ENCODE measurements at places on chromosomes 11 and 22.

- peak; percentile 18 for DNase-seq
These were observed 1.9 kb downstream of the PATZ1 start for GRCh38 chr22:31344256-31344577.

GRCh38 chr11:12200279-12200990 lies 90.0 kb downstream of the MICAL2 start:
- DNase-seq = no peak

GRCh38 chr11:67178421-67178820 lies 59.4 kb downstream of the KDM2A start:
- DNase-seq = no peak

GRCh38 chr11:36002196-36002595 lies 58.3 kb downstream of the LDLRAD3 start:
- no peak for DNase-seq

DNA sequence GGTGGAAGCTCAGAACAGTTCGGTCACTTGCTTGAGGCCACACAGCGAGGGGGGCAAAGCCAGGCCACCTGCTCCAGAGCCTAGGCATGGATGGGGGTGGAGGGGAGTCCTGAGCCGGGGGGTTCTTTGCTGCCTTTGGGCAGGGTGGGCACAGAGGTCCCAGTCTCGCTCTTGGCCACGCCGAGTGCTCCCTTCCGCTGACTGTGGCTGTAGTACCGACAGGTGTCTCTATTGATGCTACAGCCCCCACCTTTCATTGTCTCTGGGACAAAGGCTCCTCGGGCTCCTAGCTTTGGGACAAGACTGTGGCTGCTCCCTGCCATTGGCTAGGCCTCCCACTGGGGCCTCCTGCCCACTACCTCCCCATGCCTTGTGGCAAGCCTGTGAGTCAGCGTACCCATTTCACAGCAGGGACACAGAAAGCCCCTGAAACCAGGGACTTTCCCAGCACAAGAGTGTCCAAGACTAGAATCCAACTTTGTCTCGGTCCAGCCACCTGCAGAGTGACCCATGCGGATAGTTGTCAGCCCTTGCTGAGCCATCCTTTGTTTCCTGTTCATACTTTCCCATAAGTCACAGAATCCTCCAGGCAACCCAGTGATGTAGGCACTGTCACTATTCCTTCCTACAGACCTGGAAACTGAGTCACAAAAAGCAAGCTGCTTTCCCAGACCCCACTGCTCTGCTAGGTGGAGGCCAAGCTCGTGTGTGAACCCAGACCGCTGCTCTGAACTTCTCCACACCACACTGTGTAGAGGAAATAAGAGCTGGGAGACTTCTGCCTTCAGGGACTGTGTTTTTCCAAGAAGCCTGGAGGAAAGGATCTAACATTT lies 17.2 kb downstream of the MYEOV start:
- no peak for DNase-seq

DNA sequence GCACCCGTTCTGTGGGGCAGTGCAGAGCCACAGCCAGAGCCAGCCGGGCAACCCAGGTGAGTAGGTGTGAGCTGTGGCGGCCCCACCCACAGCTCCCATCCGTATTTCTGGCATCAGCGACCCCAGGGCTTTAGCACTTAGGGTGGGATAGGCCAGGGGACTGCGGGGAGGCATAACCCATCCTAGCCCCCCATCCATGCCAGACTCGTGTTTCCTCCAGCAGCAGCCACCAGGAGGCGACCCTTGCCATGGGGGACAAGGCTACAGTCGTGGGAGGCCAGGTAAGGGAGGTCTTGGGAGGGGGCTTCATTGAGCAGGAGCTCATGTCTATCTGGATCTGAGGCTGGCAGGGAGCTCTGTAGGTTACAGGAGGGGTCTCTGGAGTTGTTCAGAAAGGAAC lies 873 bp downstream of the OTOG start:
- DNase-seq = no peak

DNA sequence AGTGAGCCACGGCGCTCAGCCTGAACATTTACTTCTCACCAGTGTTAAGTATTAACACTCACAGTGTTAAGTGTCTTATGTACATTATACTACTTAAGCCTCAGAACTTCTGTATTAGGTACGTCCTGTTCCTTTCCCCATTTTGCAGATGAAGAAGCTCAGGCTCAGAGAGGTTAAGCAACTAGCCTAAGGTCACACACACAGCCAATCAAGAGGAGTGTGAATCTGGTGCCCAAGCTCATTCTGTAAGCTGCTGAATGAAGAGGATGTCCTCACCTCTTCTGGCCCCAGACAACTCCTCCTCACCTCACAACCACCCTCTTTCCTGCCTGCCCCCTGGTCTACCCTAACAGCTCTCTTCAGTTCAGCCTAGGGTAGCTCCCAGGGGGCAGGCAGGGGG lies 29.9 kb downstream of the CREB3L1 start:
- no peak for DNase-seq

GRCh38 chr22:46788441-46789172 lies 26.2 kb downstream of the TBC1D22A start:
- no peak for DNase-seq

- DNase-seq = no peak
These were observed 2.5 kb upstream of the TMEM223 start for GRCh38 chr11:62794201-62794775.

DNA sequence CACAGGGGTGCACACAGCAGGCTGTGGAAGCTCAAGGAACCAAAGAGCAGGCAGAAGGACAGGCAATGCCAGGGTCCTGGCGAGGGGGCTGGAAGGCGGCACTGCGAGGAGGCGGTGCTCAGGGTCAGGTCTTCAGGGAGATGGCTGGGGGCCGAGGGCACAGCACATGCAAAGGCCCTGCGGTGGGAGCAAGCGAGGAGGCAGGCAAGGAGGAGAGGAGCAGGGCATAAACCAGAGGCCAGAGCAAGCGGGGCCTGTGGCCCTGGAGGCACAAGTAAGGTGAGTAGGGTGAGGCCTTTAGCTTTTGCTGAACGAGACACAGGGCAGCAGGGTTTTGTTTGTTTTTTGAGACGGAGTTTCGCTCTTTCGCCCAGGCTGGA lies 126.9 kb downstream of the ARHGAP8 start:
- no peak for DNase-seq

DNA sequence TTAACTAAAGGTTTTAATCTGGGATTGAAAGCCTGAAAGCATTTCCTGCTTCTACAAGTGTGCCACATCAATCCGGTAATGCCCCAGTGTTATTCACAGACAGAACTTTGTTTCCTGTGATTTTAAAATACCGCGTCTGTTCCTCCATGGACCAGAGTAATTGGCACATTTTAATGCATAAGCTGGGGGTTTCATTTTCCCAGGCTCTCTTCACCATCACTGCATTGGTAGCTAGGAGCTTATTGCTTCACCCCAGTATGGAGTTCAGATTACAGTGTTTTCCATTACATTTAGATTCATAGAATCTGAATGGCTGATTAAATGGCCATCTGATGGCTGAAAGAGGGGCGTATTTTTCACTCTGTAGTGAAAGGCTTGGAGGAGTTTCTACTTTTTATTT lies 25.7 kb upstream of the CRTAM start:
- DNase-seq = no peak

GRCh38 chr11:10607462-10608132 lies 39.1 kb upstream of the LYVE1 start:
- DNase-seq = no peak

- no peak for DNase-seq
These were observed 31.9 kb upstream of the FTH1 start for GRCh38 chr11:61999141-61999975.

- no peak for DNase-seq
These were observed 144.8 kb downstream of the FEZ1 start for GRCh38 chr11:125351033-125351867.

DNA sequence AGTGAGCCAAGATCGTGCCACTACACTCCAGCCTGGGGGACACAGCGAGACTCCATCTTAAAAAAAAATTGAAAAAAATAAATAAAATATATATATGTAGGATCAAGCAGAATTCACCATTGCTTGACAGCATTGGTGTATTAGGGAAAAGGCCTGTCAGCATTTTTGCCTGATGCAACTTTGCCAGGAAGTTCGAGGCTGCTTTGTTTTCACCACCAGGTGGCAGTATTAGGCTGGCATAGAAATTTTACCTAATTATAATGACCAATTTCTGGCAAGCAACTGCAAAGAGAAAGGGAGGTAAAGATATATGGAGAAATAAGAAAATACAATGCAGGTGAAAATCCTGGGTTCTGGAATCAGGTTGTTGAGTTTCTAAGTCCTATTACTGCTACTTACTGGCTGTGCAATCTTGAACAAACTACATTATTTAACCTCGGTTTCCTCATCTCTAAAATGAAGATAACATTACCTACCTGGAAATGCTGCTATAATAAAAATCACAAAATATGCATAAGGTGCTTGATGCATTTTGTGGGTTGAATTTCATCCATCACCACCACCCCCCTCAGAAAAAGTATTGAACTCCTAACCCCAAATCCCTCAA lies 24.7 kb downstream of the LAYN start:
- DNase-seq = peak; percentile 48

DNA sequence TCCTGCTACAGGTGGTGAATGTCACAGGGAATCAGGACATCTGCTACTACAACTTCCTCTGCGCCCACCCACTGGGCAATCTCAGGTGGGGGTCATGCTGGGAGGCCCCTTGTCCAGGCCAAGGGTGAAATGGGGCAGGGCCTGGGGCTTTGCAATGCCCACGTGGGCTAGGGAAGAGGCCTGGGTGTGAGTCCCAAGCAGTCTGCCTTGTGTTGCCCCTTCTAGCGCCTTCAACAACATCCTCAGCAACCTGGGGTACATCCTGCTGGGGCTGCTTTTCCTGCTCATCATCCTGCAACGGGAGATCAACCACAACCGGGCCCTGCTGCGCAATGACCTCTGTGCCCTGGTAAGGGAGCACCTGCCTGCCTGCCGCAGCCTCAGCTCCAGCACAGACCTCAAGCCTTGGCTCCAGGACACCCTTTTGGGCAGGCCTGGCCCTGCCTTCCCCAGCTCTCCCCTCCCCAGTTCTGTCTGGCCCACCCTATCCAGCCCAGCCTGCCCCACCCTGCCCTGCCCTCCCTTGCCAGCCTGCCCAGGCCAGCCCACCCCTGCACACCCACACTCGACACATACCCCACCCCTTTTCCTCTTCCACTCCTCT lies 9.1 kb upstream of the TAGLN start:
- no peak for DNase-seq

DNA sequence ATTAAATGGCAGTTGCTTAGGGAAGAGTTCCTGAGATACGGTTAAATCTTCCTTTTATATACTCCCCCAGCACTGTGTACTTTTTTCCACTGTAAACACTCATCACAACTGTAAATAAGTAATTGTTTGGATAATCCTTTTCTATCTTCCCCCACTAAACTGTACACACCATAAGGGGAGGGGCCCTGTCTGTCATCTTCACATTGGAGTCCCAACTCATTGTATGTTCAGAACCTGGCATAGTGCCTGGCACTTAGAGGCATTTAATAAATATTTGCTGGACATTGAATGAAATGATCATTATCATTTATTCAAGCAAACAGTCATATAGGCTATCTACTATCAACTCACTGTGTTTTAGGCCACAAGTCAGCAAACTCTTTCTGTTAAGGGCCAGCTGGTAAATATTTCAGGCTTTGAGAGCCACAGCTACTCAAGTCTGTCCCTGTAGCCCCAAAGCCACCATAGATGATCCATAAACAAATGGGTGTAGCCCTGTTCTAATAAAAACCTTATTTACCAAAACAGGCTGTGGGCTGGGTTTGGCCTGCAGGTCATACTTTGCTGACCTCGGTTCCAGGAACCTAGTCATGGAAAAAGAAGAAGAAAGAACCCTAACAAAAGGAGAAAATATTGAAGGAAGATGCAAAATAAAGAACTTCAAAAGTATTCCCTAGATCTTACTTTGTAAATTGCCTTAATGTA lies 70.0 kb downstream of the AMOTL1 start:
- no peak for DNase-seq

DNA sequence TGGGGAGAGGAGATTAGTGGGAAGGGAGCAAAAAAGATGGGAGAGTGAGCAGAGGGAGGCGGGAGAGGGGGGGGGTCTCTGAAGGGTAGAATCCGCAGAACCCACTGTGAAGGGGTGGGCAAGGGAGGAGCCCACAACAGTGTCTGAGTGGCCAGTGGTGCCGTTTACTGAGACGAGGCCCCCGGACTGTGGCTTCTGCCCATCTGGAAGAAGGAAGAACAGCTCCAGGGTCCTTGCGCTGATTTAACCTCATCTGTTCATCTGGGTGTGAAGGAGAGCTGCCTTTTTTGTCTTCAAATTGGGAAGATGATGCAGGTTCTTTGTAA lies 45.7 kb upstream of the ANO1 start:
- DNase-seq = no peak

- DNase-seq = no peak
These were observed 154.3 kb downstream of the BUD13 start for GRCh38 chr11:116618461-116618860.

DNA sequence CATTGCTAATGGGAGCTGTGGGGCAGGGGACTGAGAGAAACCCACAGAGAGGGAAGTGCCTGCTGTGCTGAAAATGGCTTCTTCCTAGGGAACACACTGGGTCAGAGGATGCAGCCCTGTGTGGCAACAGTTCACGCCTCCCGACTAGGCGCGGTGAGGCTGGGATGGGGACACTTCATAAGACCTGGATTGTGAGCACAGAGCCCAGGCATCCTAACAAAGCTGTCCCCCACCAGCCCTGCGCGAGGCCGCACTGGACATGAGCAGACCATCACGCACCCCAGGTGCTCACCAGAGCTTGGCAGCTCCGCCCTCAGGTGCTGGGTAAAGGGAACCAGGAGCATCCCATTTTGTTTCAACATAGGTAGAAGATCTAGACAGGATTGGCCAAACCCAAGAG lies 1.8 kb upstream of the KRTAP5-4 start:
- no peak for DNase-seq

DNA sequence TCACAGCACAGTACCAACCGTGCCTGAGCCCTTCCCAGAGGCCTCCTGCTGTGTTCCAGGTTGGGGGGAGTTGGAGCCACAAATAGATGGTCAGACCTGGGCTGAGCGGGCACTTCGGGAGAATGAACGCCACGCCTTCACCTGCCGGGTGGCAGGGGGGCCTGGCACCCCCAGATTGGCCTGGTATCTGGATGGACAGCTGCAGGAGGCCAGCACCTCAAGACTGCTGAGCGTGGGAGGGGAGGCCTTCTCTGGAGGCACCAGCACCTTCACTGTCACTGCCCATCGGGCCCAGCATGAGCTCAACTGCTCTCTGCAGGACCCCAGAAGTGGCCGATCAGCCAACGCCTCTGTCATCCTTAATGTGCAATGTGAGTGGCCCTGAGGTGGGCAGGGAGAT lies 1.1 kb downstream of the TMEM25 start:
- no peak for DNase-seq

GRCh38 chr22:21940521-21940920 lies 12.1 kb downstream of the PPM1F start:
- no peak for DNase-seq

GRCh38 chr11:102915044-102915375 lies 40.2 kb upstream of the MMP12 start:
- DNase-seq = no peak

DNA sequence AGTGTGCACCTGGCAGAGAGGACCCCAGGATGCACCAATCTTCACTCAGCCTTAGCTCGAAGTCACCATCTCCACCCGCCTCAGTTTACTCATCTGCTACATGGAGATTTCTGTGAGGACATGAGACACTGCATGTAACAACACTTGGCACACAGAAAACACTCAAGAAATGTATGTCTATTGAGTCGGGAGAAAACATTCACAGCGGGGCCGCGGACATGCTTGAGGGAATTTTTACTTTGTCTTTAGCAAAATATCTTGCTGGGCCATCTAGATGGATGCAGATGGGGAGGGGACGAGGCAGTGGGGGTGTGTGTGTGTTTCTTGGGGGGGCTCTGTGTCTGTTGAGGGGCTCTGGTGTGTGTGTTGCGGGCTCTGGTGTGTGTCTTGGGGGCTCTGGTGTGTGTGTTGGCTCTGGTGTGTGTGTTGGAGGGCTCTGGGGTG lies 28.4 kb upstream of the RFPL3 start:
- no peak for DNase-seq

GRCh38 chr11:19116276-19116970 lies 545 bp upstream of the ZDHHC13 start:
- no peak for DNase-seq

Measured in stimulated activated CD4-positive, alpha-beta T cell treated with anti-CD3 and anti-CD28 coated beads, Interleukin-2, amount 100 ng/mL, for 4 hours (primary cell).